Mammary microvascular endothelial cell (primary cell): ENCODE measurements at places on chromosomes 7 and 10. TPM values are rescaled to one million over a fixed set of nuclear protein-coding genes. Genes with fewer than 3 reads are reported as not detected.

ZNF727 gene
- total RNA-seq: 0.07 TPM in 1 of 2 replicates, not detected in the other

GLCCI1 gene
- 0.40 and 0.54 TPM in 2 replicates for total RNA-seq

PTPRZ1 gene
- total RNA-seq: not detected in 2 replicates

ARHGEF35 gene
- total RNA-seq: 0.69 and 0.73 TPM in 2 replicates

LIPF gene
- total RNA-seq: not detected in 2 replicates

LRRD1 gene
- 0.07 TPM in 1 of 2 replicates, not detected in the other for total RNA-seq

ASB10 gene
- total RNA-seq: not detected in 2 replicates

ADCYAP1R1 gene
- total RNA-seq: not detected in 2 replicates

OPALIN gene
- total RNA-seq: not detected in 2 replicates

SNCG gene
- 77.7 and 80.4 TPM in 2 replicates for total RNA-seq

NEUROD6 gene
- total RNA-seq: not detected in 2 replicates

SPDYE1 gene
- not detected in 2 replicates for total RNA-seq
